Substantia nigra (tissue), 51 donors: ENCODE measurements at places on chromosomes 3 and 15.

DNA sequence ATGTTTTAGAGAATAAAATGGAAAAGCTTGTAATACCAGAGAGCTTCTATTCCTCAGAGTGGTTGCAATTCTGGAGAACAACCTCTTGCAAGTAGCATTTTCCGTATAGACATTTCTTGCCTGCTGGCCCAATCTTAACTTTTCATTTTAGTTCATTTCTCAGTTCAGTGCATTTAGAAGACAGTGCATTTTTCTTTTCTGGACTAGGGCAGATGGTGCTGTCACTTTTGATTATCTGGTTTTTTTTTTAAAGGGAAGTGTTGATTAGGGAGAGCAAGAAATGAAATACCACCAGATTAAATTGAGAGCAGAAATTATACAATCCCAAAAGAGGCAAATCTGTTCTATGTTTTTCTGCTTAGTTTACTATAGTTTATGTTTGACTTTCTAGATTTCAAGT, 172.7 kb downstream of the GHSR start:
- DNase-seq = no peak

- DNase-seq = no peak
Observed at GRCh38 chr3:30347679-30348216, 258.7 kb upstream of the TGFBR2 start.

- DNase-seq = no peak
Observed at GRCh38 chr15:66765478-66766281, 63.6 kb downstream of the SMAD6 start.

- no peak for DNase-seq
Observed at GRCh38 chr3:65532215-65532614, 506.5 kb downstream of the MAGI1 start.

DNA sequence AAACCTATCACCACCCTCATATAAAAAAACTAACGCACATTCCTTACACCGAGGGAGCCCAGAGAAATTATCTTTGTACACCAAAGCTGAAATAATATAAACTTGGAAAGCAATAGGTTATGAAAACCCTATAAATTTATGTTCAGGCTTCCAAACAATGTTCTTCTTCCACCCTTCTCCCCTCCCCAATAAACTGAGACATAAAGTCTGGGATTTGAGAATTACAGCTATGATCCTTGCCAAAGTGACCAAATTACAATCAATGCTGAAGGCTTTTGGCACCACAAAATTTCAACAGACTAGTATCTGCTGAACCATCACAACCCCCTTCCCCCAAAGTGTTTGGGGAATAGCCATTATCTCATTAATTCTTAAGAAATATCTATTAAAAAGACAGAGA, 237.8 kb downstream of the FMN1 start:
- no peak for DNase-seq

DNA sequence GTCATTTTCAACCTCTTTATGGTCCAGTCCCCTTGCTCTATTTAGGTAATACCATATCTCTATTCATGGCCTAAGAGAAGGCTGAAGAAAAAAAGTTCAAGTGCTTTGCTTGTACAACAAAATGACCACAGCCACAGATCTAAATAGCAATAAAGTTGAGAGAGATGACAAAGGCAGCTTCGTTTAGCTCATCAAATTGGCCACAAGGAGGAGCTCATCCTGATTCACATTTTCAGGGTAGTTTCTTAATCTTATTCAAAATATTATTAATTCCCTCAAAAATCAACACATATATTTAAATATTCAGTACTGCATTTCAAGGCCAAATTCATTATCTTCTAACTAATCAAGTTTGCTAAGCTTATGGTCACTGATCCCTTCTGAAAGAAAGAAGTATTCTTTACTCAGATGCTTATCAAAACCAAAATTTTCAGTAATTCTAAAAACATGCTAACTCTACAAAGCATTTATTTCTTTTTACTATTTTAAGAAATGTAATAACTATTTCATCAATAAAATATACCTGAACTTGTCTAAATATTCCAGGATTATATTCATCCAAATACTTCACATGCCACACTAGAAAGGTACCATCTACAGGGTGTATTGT, 85.5 kb downstream of the DMXL2 start:
- no peak for DNase-seq
